ENCODE measurements at places on chromosomes 7 and 10.

DNA sequence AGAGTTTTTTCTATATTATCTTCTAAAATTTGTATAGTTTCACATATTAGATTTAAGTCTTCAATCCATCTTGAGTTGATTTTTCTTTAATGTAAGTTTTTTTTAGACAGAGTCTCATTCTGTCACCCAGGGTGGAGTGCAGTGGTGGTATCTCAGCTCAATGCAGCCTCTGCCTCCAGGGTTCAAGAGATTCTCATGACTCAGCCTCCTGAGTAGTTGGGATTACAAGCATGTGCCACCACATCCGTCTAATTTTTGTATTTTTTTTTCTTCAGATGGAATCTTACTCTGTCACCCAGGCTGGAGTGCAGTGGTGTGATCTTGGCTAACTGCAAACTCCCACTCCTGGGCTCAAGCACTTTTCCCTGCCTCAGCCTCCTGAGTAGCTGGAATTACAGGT lies 143.4 kb upstream of the ZNF92 start:
- no peak for DNase-seq

DNA sequence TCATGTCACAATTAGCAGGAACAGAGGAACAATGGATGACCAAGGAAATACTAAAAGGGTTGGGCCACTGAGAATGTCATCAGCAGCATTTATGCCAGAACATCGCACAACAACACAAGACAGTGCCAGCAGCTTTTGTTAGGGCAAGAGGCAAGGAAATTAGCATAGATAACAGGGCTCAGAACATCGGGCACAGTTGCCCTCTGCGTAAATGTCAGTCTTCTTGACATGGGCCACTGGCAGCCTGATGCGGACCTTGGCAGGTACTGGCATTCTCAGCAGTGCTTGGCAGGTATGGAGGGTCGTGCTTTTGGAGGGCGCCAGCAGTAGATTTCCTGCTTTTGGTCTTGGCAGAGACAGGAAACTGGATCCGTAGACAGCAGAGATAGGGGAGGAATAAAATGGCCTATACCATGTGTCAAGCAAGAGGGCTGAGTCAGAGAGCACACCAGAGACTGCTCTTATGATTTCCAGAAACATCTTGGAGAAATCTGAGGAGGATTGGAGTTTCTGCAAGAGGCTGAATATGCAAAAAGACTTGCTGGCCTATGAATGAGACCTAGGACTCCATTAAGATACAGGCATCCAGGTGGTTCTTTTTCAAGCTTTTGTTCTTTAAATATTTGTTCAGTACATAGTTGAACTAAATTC lies 371.5 kb upstream of the MTPN start:
- no peak for DNase-seq

DNA sequence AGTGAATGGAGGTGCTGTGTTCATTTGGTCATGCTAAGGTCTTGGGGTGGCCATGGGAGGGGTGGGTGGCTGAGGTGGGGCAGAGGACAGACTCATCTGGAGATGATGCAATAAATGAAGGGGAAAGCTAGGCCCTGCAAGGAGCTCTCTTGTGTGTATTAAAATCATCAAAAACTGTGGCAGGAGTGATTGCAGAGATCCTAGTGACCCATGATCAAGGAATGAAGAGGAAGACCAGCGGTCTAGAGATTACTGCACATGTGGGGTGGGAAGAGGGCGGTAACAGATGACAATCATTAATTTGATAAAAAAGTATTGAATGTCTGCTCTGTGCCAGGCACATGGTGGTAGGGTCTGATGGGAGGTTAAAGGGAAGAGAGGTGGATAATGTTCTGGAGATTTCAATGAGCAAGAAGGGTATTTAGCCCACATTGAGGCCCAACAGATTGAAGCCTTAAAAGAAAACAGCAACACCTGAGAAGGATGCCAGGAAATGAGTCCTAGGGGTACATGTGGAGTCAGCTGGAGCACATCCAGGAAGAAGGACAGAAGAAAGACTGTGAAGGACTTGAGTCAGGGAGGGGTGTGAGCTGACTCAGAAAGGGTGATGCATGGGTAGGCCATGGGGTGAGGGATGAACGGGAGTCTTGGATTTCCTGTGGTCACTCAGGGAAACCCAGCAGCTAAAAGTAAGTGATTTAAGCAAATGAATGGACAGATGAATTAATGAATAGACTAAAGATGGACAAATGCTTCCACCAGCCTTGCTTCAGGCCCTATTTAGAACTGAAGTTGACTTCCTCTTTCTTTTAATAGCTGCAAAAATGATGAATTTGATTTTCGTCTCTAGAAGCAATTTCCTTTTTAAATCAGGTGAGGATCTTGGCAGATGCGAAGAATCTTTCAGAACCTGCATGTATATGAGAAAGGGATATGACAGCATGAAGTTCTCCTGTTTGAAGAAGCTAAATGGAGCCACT lies 83.1 kb upstream of the IGFBP3 start:
- DNase-seq: no peak

- no peak for DNase-seq
Measured at GRCh38 chr7:13159467-13160184, 472.2 kb downstream of the ARL4A start.

- no peak for DNase-seq
Measured at GRCh38 chr7:111147708-111148533, 57.0 kb downstream of the LRRN3 start.

DNA sequence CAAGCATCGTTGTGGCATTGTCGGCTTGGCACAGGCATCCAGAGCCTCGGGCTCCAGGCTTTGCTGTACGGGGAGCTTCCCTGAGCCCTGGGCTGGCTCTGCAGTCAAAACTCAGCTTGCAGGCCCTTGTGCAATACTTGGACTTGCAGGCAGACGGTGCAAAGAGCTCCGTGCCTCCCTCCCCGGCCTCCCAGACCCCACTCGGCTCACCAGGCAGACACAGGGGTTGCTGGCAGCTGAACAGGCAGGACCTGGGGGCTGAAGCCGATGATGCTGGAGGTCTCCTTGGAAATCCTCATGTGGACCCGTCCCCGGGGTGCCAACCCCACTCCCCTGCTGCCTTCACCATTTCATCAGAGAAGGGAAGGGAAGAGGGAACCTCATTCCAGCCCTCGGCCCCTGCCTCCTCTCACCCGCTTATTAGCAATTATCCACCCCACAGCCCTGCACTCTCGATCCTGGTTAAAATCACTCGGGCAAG lies 59.6 kb upstream of the GNA12 start:
- no peak for DNase-seq

GRCh38 chr7:96055717-96056116 lies 266.2 kb downstream of the SLC25A13 start:
- DNase-seq: no peak

DNA sequence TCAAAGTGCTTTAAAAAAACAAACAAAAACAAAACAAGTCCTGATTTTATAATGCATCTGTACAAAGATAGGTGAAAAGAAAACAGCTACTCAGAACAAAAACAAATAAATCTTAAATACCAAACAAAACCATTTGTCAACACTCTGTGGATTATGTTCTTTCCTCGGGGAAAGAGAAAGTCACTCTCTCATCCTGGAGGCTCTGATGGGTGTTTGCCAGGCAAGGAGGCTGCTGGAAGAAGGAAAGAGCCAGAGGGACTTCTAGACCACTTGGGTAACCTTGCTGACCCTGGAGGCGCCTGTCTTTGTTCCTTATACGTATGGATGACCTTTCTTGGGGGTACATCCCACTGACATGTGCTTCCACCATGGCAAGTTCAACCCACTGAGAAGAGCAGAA lies 92.8 kb downstream of the ZRANB1 start:
- DNase-seq: no peak

GRCh38 chr10:11358923-11359575 lies 252.4 kb downstream of the USP6NL start:
- no peak for DNase-seq

GRCh38 chr7:108836256-108836655 lies 266.6 kb downstream of the DNAJB9 start:
- no peak for DNase-seq

- no peak for DNase-seq
Measured at GRCh38 chr7:32500922-32501341, 5.6 kb downstream of the AVL9 start.

GRCh38 chr7:135100856-135101255 lies 47.0 kb upstream of the TMEM140 start:
- DNase-seq: no peak

DNA sequence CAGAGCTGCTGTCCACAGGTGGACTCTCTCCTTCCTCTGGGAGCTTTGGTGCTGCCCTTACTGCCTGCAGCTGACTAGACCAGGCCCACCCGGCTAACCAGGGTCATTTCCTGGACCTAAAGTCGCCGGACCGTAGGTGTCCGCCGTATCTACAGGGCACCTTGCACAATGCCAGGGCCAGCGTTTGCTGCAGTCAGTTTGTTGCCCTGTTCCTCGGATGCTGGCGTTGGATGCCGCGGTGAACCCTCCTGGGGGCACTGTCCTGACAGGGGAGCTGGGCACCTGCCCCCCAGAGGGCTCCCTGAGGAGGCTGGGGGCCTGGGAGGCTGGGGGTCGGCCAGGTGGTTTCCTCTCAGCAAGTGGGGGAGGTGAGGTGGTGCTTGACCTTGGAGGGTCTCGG lies 96.6 kb downstream of the UNCX start:
- no peak for DNase-seq

- DNase-seq: no peak
Measured at GRCh38 chr10:20893297-20893696, 3.8 kb downstream of the NEBL start.

GRCh38 chr7:36795451-36796021 lies 71.2 kb upstream of the AOAH start:
- no peak for DNase-seq

GRCh38 chr7:81672872-81673271 lies 97.0 kb downstream of the HGF start:
- no peak for DNase-seq

Data from stimulated activated CD8-positive, alpha-beta memory T cell treated with anti-CD3 and anti-CD28 coated beads, Interleukin-7, amount 100 ng/mL, for 1 hour (primary cell).